ENCODE measurements at places on chromosomes 4 and X.

GRCh38 chr4:90171491-90171890 lies 44.3 kb downstream of the CCSER1 start:
- no peak for DNase-seq

GRCh38 chr4:73776321-73776729 lies 36.0 kb downstream of the CXCL8 start:
- peak; percentile 92 for DNase-seq

GRCh38 chr4:78121338-78121904 lies 64.3 kb downstream of the FRAS1 start:
- DNase-seq = no peak

DNA sequence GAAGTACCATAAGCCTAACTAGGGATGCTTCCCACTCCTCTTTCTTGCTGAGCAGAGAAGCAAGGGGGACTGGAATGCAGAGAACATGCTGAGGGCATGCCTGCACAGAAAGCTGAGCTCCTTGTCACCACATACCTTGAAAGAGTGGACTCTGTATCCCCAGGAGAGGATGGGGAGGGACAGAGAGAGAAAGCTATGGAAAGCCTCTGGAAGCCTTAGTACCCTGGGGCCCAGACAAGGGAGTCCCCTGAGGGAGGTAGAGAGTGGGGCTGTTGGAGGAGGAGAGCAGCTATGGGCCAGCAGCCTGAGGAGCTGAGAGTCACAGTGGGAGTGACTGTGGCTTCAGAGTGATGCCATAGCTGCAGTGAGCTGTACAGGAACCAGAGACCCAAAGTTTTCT lies 77.9 kb downstream of the RTL9 start:
- DNase-seq = no peak

DNA sequence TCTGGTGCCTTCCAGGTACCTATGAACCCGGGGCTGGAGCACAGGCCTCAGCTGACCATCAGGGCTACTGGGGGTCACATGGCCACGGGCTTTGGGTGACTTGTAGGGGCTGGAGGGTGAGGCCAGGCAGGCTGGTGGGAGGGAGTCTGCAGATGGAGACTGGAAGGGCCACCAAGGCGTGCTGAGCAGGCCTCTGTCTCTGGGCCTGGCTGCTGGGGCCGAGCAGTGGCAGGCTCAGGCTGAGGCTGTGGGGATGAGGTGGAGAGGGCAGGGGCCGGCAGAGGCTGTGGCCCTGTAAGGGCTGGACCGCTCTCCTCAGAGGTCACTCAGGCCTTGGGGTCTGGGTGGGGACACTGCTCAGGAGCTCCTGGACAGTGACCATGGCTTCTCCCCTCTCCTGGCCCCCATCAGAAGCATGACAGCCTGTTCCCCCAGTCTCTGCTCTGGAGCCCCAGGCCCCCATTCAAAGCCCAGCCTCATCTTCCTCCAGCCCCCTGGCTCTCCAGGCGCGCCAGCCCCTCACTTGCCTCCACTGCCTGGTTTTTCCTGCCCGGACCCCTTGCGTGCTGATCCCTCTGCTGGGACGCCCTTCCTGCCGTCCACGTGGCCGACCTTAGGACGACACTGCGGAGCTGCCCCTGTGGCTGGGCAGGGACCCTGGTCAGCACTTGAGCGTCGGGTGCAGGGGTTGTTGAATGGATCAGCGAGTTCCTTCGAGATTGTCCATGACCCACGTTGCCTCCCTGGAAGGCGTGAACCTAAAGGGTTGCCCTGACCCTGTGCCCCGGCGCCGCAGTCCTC lies 11.1 kb upstream of the NAT8L start:
- DNase-seq = no peak

GRCh38 chrX:45506149-45506730 lies 305.6 kb upstream of the DIPK2B start:
- no peak for DNase-seq

DNA sequence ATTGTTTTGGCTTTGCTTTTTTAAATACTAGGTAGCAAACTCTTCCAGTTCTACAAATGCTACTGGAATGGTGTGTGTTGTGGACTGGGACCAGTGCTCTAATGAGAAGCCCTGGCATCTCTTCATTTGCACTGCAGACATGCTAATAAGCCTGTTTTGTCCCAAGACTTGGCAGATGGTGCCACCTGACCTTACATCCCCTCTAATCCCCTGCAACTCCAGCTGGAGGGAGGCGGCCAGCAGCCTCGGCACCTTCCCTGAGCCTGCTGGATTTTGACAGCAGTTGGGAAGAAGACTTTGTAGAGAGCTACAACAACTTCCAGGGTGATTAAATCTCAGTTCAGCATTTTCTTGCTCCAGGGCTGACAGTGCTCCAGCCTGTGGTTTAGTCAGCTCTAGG lies 200.0 kb downstream of the DCLK2 start:
- no peak for DNase-seq

DNA sequence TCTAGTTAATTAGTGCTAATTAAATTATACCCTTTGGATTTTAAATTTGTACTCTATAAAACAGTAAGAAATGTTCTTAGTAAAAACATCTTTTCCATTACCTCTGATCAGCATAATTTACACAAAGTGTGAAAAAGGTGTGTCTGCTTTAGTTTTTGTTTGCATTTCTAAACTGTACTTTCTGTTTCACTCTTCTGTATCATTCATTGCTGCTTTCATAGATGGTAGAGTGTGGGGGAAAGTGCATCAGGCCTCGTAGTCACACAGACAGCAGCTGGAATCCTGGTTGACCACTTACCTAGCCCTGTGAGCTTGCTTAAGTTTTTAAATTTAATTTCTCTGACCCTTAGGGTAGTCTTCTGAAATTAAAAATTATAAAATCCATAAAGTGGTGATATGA lies 275.4 kb upstream of the PITX2 start:
- no peak for DNase-seq

- no peak for DNase-seq
Observed at GRCh38 chrX:119055687-119056086, 17.1 kb upstream of the CT47C1 start.

DNA sequence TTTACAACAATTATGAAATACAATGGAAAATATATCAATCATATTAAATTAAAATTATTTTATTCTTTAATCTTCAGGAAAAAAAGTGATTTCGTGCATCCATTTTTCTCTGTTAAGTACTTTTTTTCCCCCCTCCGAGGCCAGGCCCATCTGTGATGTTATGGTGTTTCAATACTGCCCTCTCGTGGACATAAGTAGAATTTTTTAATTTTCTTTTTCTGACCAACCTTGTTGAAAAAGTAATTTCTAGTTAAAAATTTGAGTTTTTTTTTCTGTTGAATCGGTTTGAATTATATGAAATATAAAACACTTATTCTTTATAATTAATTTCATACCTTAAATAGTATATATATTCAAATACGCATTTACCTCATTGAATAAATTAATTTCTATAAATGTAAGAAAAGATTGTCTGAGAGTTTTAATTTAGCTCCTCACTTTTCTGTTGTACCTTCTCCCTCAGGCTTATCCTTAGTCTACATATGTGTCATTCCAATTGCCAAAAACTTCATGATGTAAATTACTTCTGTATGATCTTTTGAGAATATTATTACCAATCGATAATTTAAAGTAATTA lies 175.8 kb upstream of the TECRL start:
- no peak for DNase-seq

DNA sequence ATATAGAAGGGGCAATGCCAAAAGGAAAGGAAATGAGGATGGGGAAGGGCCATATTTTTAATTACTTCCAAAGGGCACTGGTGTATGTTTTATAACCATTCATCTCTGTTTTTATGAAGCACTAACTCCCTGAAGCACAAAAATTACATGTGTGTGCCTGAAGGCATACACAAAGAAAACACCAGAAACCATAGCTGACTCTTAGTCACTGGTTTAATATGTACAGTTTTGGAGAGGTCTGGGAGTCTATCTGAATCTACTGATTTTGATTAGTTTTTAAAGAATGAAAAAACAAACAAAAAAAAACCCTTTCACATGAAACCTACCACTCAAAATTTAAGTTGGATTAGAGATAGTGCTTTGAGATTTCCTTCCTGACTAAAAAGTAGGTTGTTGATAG lies 438.7 kb downstream of the RPA4 start:
- DNase-seq = no peak

DNA sequence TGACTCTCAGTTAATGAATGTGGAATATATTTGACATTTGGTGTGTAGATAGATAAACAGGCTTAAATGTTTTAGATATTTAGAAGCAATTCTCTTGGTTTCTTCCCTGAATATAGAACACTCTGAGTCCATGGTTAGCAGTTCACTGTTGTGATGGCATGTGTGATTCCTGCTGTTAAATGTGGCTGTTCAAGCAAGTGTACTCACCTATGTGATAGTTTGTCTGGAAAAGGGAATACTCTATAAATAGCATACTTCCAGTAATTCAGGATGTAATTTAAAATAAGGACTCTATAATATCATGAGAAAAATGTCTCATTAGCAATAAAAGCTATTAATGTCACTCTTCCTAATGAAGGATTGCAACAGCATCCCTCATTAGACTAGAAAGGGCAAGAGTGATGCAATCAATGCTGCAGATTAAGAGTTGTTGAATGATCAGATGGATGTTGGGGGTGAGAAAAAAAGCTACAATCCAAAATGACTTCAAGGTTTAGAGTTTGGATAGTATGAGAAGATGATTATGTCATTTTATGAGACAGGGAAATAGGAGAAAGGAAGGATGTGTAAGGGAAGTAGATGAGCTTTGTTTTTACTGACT lies 201.8 kb upstream of the WDFY3 start:
- no peak for DNase-seq

GRCh38 chrX:1743663-1744062 lies 128.8 kb downstream of the ASMT start:
- DNase-seq = no peak

DNA sequence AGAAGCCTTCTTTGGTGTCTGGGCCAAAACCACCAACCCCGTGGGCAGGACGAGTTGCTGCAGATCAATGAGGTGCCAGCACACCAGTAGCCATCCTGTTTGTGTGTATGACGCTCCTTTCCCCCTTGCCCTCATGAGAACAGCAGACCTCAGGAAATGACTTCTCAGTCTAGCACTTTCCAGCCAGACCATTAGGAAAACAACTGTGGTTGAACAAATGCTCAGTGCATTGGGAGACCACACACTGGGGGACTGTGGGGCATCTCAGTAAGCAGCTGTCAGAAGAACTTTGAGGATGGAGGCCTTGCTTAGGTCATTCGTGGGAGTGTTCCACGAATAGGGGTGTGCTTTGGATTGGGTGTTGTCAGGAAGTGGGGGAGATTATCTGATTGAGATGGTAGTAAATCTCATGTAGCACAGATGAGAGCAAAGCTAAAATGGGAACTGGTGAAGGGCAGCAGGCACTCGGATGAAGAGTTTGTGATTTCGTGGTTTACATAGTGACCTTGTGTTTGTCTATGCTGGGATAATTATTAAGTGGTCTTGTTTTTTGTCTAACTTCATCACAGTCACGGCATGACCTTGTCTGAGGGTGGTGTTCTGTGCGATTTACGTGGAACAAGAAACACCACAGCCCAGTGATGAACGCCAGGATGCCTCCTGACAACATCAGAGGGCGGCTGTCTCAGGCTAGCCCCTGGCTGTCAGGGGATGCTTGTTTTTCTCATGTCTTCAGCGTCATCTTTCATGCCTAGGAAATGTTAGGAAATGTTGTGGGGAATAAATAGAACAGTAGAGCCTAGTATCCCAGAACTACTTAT lies 70.1 kb downstream of the USP46 start:
- DNase-seq = peak; percentile 80

- DNase-seq = no peak
Observed at GRCh38 chrX:31320740-31321139, 248.9 kb upstream of the FTHL17 start.

- no peak for DNase-seq
Observed at GRCh38 chr4:147054228-147054872, 108.7 kb upstream of the TTC29 start.

DNA sequence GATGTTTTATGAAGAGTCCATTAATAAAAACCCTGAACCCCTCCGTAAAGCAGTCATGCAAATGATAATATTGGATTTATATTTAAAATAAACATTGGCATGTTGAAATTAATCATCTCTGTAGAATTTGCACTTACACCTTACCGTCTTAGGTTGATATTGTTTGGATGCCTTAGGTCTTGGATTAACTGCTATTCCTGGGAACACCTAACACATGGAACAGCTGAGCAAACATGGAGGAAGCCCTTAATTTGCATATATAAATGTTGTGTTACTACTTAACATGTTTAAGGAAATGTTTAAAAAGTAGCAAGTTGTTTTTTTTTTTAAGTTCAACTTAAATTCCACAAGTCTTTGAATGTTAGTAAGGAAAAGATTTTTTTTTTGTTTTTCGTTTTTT lies 62.5 kb downstream of the NSD2 start:
- no peak for DNase-seq

DNA sequence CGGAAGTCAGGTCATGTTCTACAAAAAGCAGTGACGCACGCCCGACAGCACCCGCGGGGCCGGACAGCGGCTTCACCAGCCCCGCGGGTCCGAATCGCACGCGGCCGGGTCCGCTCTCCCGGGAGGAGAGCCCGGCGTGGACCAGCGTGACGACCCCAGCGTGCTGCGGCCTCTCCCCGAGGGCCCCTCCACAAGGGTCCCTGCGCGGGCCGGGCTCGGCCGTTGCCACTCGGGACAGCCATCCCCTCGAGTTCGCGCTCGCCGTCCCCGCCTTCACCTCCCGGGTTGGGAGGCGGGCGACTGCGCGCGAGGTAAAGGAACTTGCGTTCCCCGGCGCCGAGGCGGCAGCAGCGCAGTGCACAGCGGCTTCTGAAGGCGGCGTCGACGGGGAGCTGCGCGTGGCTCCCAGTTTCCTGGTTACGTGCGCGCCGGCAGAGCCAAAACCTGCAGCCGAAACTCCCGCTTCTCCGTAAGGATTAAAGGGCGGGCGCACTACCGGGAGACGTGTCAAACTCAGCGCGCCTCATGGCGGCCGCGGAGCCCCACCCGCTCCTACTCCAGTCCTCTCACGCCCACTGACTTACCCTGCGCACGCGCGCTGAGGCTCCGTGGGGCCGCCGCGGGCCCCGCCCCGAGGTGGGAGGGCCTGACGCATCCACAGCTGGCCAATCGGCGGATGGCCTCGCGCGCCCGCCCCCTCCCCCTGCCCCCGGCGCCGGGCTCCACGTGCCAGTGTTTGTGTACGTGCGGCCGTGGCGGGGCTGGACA lies 416 bp upstream of the LRP2BP start:
- peak; percentile 81 for DNase-seq

GRCh38 chrX:67779099-67779498 lies 235.3 kb downstream of the AR start:
- no peak for DNase-seq

DNA sequence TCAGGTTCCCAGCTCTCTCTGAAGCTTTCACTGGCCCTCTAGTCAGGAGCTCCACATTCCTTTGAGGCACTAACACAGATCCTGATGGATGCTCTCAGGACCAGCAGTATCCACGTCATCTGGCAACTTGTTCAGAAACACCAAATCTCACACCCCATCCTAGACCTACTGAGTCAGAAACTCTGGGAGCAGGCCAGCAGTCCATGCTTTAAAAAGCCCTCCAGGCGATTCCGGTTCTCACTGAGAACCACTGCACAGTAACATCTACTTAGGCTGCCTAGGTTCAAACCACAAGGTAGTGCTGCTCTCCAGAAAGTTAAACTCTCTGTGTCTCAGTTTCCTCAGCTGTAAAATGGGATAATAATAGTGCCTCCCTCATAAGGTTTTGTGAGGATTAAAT lies 55.3 kb downstream of the CCDC158 start:
- no peak for DNase-seq
